ENCODE measurements at places on chromosomes 1 and 21.

DNA sequence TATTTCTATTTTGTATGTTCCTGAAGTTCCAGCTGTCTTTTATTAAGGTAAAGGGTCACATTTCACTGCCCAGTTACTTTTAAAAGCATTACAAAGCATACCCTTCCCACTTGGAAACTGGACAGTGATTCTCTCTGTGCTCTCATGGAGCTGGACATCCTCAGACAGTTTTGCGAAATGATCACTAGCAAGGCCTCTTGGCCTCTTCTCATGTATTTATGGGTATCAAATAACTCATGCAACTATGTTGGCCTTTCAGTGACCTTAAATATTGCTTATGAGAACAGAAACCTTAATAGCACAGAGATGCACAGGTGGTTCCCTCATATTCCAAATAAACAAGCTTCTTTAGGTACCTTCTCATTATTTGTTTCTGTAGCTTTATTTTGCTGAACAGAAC is 7.9 kb upstream of the AMPD1 start:
- H3K4me1 ChIP-seq = no peaks in the 10 kb centered on the region
- no peak overlapping the region for H3K27ac ChIP-seq
- no peaks in the 10 kb centered on the region for H3K27me3 ChIP-seq
- H3K4me3 ChIP-seq = no peak overlapping the region

- no peak for DNase-seq
- H3K27me3 ChIP-seq = no peaks in the 10 kb centered on the region
- no peak overlapping the region for H3K4me3 ChIP-seq
- peaks cover 9% of the 10 kb centered on the region for H3K36me3 ChIP-seq
- H3K4me1 ChIP-seq = peaks cover 8% of the 10 kb centered on the region
- no peak overlapping the region for H3K27ac ChIP-seq
Observed at GRCh38 chr1:151885479-151885878, 23.8 kb downstream of the THEM4 start.

DNA sequence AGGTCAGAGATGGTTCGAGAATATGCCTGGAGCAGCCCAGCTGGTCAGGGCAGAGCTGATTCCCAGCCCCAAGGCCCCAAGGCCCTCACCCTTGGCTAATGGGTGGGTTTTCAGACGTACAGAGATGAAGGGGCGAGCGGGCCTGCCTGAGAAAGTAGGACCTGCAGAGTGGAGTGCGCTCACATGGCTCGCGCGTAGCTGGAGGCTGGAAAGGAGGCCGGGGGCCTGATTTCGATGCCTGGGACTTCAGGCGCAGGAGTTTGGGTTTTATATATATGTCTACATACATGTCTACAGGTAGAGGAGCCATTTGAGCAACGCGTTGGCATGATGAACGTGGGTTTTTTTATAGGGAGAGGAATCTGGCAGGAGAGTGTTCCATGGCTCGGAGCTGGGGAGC is 8.9 kb downstream of the COQ8A start:
- peaks cover 44% of the 10 kb centered on the region for H3K4me1 ChIP-seq
- H3K4me3 ChIP-seq = no peak overlapping the region
- no peak for DNase-seq
- H3K27ac ChIP-seq = peak overlapping the region; percentile 67

- peaks cover 48% of the 10 kb centered on the region for H3K27me3 ChIP-seq
- DNase-seq = no peak
- no peak overlapping the region for H3K27ac ChIP-seq
- H3K36me3 ChIP-seq = no peaks in the 10 kb centered on the region
- no peak overlapping the region for H3K4me3 ChIP-seq
Observed at GRCh38 chr1:184646824-184647223, 107.8 kb downstream of the EDEM3 start.

DNA sequence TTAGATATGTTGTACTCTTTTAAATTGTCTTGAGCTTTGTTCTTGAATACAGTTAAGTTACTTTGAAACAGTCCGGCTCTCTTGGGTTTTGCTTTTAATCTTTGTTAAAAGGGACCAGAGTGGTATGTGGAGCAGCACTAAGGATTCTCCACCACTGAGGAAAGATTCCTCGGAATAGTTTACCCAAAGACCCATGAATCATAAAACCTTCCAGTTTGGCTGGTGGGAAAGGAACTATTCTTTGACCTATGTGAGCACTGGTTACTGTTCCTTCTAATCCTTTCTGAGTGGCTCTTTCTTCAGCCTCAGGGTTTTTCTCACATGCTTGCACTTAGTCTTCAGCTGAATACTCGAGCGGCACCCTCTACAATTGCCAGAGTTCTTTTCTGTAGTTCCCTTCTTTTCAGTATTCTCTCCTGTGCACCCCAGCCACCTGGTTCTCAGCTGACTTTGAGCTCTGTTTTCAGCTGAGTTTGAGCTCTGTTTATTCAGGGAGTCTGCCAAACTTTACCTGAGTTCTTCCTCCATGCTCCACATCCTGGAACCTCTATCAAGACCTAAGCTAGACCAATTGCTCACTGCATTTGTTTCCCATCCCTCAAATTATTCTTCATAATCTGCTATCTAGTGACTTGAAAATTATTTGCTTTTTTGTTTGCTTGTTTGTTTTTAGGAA is 253.8 kb upstream of the PLXNA2 start:
- no peak overlapping the region for H3K27ac ChIP-seq
- no peaks in the 10 kb centered on the region for H3K36me3 ChIP-seq
- no peak for DNase-seq

GRCh38 chr1:172626845-172627244 is 32.1 kb upstream of the FASLG start:
- H3K4me3 ChIP-seq = no peak overlapping the region
- H3K27me3 ChIP-seq = peaks cover 16% of the 10 kb centered on the region
- H3K27ac ChIP-seq = no peak overlapping the region
- H3K36me3 ChIP-seq = no peaks in the 10 kb centered on the region
- peaks cover 21% of the 10 kb centered on the region for H3K4me1 ChIP-seq
- DNase-seq = no peak

- no peaks in the 10 kb centered on the region for H3K27me3 ChIP-seq
- H3K36me3 ChIP-seq = no peaks in the 10 kb centered on the region
- DNase-seq = no peak
- H3K4me1 ChIP-seq = peaks cover 17% of the 10 kb centered on the region
- no peak overlapping the region for H3K27ac ChIP-seq
- peak overlapping the region; percentile 91 for H3K4me3 ChIP-seq
Observed at GRCh38 chr1:212567638-212568037, 40.9 kb upstream of the ATF3 start.

- peak overlapping the region; percentile 95 for H3K4me3 ChIP-seq
- H3K27me3 ChIP-seq = no peaks in the 10 kb centered on the region
- DNase-seq = no peak
- H3K4me1 ChIP-seq = peaks cover 69% of the 10 kb centered on the region
- H3K27ac ChIP-seq = peak overlapping the region; percentile 97
- no peaks in the 10 kb centered on the region for H3K36me3 ChIP-seq
Observed at GRCh38 chr1:156750191-156750672, 1.2 kb downstream of the HDGF start.

GRCh38 chr1:204733289-204733688 is 47.8 kb upstream of the LRRN2 start:
- no peak overlapping the region for H3K4me3 ChIP-seq
- no peak overlapping the region for H3K27ac ChIP-seq
- H3K36me3 ChIP-seq = no peaks in the 10 kb centered on the region

- no peaks in the 10 kb centered on the region for H3K36me3 ChIP-seq
- no peak overlapping the region for H3K4me3 ChIP-seq
- DNase-seq = no peak
- no peaks in the 10 kb centered on the region for H3K4me1 ChIP-seq
- H3K27me3 ChIP-seq = no peaks in the 10 kb centered on the region
Observed at GRCh38 chr1:201219481-201220387, 29.1 kb downstream of the IGFN1 start.

- no peaks in the 10 kb centered on the region for H3K36me3 ChIP-seq
- no peaks in the 10 kb centered on the region for H3K27me3 ChIP-seq
- H3K4me3 ChIP-seq = no peak overlapping the region
- no peak overlapping the region for H3K27ac ChIP-seq
- H3K4me1 ChIP-seq = peaks cover 2% of the 10 kb centered on the region
Observed at GRCh38 chr1:117567435-117567834, 38.4 kb upstream of the TENT5C start.

DNA sequence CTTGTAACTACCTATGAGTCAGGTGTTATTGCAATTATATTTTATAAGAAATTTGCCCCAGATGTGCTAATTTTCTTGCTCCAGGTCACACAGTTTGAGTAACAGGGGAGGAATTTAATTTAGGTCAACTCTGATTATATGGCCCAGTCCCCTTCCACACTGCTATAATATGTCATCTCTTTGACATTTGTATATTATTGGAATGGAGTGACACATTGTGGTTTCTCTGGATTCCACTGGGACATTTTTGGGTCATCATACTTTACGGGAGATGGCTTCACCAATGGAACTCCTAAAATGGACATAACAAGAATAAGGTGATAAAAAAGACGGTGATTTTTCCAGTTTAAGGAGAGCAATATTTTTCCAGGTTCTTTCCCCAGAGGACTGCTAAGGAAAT is 191.2 kb downstream of the DISC1 start:
- no peak overlapping the region for H3K4me3 ChIP-seq
- DNase-seq = no peak
- H3K4me1 ChIP-seq = no peaks in the 10 kb centered on the region
- H3K27ac ChIP-seq = no peak overlapping the region
- H3K27me3 ChIP-seq = no peaks in the 10 kb centered on the region
- peaks cover 50% of the 10 kb centered on the region for H3K36me3 ChIP-seq

DNA sequence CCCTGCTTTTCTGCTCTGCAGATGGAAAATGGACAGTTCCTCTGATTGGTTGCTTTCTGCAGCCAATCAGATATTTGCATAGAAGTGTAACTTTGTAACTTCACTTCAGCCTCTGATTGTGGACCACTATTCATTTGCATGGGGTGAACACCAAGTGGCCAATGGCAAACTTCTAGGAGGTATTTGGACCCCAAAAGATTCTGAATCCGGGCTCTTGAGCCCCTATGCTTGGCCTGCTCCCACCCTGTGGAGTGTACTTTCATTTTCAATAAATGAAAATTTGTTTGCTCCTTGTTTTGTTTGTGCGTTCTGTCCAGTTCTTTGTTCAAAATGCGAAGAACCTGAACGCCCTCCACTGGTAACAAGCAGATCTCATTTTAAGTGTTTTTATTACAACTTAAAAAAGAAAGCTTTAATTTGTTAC is 6.4 kb upstream of the GSTM4 start:
- H3K4me1 ChIP-seq = peaks cover 1% of the 10 kb centered on the region
- no peak overlapping the region for H3K27ac ChIP-seq
- peaks cover 6% of the 10 kb centered on the region for H3K27me3 ChIP-seq
- H3K36me3 ChIP-seq = no peaks in the 10 kb centered on the region
- DNase-seq = no peak

DNA sequence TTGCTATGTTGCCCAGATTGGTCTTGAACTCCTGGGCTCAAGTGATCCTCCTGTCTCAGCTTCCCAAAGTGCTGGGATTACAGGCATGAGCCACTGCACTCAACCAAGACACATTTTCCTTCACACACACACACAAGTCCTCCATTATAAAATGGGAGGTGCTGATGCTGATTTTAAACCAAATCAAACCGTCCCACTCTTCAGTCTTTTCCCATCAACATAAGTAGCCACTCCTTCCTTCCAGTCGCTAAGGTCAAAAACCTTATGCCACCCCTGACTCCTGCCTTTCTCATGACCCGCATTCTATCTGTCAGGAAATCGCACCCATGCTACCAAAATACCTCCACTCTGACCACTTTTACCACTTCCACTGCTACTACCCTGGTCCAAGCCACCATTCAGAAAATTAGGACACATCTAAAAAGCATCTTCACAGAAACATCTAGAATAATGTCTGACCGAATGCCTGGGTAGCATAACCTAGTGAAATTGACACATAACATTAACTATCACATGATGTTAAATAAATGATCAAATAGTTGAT is 28.0 kb upstream of the IFNGR2 start:
- no peak for DNase-seq
- no peak overlapping the region for H3K4me3 ChIP-seq
- no peaks in the 10 kb centered on the region for H3K36me3 ChIP-seq
- peaks cover 14% of the 10 kb centered on the region for H3K4me1 ChIP-seq
- H3K27me3 ChIP-seq = no peaks in the 10 kb centered on the region

GRCh38 chr1:100178091-100178490 is at the start of gene LRRC39:
Gene LRRC39 (minus strand): TSS chr1:100178256. CDS start chr1:100168516, 9,740 bp downstream.
- peaks cover 2% of the 10 kb centered on the region for H3K36me3 ChIP-seq
- no peaks in the 10 kb centered on the region for H3K4me1 ChIP-seq
- no peak for DNase-seq
- no peaks in the 10 kb centered on the region for H3K27me3 ChIP-seq
- no peak within 1 kb of the TSS for H3K4me3 ChIP-seq

DNA sequence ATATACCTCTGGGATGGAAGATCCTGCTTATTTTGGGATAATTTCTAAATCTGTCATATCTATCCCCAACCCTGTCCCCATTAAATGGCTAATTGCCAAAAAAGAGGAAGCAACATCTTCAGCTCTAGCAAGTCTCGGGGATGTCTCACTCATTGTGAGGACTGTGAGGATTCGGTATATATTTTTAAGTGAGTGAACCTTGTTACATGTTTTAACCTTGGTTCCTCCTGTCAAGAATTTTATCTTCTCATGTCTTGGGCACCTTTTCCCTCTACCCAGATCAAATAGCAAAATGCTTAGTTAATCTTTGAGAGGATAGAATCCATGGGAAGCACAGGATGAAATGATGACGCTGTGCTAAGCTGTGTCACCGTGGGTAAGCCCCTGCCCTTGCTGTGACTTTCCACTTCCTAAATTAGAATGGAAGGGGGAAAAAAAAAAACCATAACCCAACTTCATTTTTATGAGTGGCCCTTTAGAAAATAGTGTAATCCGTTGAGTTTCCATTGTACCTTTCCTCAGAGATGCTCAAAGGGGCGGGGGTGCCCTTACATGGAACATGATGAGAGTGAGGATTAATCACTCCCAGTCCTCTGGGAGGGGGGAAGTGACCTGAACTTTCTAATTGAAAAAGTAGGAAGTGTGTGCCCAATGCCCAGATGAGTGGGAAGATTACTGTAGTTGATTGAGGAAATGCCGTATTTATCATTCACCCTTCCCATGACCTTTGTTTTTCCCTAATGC is 7.6 kb downstream of the ATP1A1 start:
- DNase-seq = no peak
- H3K27me3 ChIP-seq = no peaks in the 10 kb centered on the region
- H3K4me1 ChIP-seq = peaks cover 95% of the 10 kb centered on the region
- H3K4me3 ChIP-seq = peak overlapping the region; percentile 47
- H3K27ac ChIP-seq = peak overlapping the region; percentile 92

- H3K27ac ChIP-seq = peak overlapping the region; percentile 74
- H3K4me3 ChIP-seq = no peak overlapping the region
- H3K4me1 ChIP-seq = peaks cover 39% of the 10 kb centered on the region
Observed at GRCh38 chr1:206717674-206717989, 32.9 kb downstream of the MAPKAPK2 start.

DNA sequence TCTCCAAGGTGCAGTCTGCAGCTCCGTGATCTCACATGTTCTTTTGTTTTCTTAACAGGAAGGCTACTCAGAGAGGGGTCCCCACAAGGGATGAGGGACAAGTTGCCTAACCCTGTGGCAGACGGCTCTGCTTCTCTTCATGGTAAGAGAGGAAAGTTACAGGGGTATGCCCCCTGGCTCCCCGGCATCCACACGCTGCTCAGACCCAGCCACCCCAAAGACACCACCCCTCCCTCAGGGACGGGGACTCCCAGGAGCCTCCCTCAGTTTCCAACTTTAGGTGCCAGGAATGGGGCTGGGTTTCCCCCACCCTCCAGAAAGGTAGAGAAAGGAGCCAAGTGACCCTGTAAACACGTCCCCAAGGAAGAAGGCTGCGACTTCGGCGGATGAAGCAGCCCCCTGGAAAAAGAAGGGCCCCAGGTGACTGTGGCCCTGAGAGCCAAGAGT is 19.7 kb downstream of the OPTC start:
- H3K27ac ChIP-seq = peak overlapping the region; percentile 61
- H3K4me3 ChIP-seq = no peak overlapping the region
- no peaks in the 10 kb centered on the region for H3K36me3 ChIP-seq
- no peak for DNase-seq

GRCh38 chr1:9703165-9703509 is 51.6 kb downstream of the PIK3CD start:
- H3K36me3 ChIP-seq = peaks cover 12% of the 10 kb centered on the region
- H3K27me3 ChIP-seq = no peaks in the 10 kb centered on the region
- DNase-seq = no peak

Data from naive thymus-derived CD8-positive, alpha-beta T cell (primary cell).